ENCODE measurements at places on chromosomes 3 and 15.

- DNase-seq = no peak
Observed at GRCh38 chr15:94446441-94446840, 215.1 kb downstream of the MCTP2 start.

DNA sequence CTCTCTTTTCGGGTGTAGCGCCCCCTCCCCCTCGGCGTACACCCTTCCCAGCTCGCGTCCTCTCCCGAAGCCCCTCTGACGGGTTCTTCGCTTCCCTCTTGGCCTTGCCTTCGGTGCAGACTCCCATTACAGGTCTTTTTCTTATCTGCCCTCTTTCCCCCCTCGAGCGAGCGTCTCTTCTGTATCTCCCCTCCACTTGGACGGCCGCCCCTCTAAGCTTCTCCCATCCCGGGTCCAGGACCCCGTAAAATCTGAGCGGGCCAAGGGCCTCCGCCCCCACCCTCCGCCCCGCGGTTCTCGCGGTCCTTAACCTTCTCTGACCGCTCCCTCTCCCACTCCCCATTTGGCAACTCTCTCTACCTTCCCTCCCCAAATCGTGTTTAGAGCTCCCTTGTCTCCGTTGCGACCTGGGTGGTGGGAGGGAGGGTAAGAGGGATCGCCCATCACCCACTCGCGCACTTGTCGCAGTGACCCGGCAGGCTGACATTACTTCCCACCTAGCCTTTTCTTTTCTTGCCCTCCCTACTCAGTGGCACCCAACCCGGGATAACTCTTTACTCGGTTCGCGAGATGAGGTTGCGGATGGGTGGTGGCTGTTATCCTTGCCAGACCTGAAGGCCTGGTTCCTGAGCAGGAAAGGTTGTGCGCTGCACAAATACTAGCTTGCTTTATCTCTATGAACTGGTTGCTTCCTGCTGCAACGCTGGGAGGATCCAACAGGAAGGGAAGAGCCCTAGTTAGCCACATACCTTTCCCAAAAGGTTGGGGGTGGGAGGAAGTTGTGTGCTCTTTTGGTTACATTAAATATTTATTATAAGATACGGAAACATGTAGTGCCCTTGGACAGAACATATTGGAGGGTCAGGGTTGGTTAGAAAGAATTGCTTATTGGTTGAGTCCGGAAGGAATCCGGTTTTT lies 922 bp downstream of the RAB11A start:
- DNase-seq = no peak

GRCh38 chr3:186320862-186321568 lies 41.0 kb downstream of the DGKG start:
- no peak for DNase-seq

- no peak for DNase-seq
Observed at GRCh38 chr3:157045238-157045850, 114.6 kb downstream of the CCNL1 start.

DNA sequence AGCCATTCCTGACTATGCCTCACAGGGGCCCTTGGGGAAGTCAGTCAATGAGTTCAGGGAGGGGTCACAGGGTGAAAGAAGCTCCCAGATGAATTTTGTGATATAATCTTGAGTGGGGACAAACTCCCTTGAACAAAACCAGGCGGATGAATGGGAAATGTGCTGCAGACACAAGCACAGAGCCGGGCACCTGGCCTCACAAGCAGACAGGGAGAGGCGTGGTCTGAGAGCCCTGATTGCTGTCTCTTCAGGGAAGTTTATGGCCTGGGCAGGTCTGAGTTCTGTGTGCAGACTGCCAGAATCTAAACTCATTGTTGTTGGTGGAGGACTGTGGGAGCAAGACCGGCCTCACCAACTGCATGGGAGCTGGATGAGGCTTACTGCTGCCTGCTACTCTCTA lies 591.8 kb downstream of the EPHA3 start:
- no peak for DNase-seq

- no peak for DNase-seq
Observed at GRCh38 chr3:13549623-13550422, 898 bp downstream of the FBLN2 start.

DNA sequence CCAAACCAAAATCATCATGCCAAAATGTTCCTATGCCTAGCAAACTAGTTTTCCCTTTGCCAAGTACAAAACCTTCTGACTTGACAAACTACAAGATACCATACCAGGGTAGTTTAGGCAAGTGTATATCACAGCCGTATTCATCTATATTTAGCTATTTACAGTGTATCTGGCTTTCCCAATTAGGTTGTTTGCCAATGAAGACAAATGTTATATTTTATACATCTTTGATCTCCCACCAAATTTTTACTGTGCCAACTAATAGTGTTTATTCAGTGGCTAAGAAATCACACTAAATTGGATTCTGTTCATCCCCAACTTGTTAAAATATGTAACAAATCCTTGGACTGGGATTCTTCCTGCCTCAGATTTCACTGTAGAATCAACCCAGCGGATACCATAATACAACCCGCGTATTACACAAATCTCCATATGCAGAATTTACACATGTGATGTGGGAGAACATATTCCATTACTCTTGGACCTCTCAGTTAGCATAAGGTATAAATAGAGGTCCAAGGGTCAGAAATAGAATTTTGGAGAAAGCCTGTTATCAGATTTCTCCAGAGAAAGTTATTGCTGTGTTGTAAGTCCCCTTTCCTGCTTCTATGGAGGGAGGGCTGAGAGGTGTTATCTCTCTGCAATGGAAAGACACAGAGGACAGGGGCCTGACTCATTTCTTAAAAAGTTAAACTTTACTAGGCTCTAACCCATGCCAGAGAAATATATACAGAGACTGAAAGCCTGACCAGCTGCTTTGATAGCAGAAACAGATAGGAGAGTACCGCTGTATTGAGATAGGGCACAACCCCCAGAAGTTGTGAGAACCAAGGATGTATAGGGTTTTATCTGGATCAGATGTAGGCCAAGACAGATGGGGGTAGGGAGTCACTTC lies 467.0 kb downstream of the FGF12 start:
- no peak for DNase-seq

DNA sequence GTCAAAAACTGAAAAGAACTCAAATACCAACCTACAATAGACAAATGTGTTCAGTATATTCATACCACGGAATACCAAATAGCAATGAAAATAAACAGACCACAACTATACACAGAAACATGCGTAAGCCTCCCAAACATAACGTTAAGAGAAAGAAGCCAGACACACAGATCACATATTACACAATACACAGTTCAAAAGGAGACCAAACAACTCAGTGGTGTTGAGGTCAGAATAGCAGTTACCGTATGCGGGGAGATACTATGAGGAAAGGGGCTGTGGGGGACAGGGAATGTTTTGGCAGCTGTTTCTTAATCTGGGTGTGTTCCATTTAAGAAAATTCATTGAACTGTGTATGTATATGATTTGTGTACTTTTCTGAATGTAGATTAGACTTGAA lies 6.6 kb downstream of the OSBPL10 start:
- no peak for DNase-seq

DNA sequence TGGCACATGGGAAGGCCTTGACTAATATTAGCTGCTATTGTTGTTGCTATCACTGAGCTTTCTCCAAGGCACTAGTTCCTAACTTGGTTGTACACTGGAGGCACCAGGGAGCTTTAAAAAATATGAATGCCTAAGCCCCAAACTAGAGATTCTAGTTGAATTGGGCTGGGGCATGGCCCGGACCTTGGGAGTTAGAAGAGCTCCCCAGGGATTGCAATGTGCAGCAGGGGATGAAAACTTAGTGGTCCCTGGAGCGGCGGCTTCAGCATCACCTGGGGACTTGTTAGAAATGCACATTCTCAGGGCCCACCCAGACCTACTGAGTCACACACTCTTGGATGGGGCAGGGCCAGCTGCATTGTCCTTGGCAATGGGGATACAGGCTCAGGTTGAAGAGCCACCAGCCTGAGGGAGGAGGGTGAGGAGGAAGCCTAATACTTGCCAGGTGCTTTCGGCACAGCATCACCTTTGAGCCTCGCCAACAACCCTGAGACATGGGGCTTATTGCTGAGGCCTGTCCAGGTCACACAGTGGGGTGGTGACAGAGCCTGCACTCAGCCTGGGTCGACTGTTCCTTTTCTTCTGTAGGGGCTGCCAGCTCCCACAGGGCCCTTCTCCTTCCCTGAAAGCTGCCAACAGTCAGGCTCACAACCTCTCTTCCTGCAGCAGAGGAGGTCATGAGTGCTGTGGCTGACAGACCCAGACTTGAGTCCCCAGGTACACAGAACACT lies 84.5 kb downstream of the ATP2B2 start:
- DNase-seq = no peak

DNA sequence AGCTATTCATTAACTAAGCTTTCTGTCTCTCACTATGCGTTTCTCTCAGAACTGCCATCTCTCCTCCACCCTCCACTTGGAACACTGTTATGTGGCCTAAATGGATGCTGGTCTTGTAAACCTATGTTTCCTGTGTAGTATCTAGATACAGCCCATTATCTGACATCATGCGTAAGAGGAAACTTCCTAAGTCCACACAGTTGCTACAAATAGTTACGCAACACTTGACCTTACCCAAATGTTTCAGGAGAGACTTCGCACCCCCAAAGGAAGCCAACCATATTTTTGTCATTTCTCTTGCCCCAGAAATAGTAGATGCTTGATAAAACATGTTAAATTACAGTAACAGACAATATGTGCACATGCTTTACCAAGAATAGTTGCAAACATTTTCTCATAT lies 87.2 kb upstream of the TPRG1 start:
- DNase-seq = no peak

DNA sequence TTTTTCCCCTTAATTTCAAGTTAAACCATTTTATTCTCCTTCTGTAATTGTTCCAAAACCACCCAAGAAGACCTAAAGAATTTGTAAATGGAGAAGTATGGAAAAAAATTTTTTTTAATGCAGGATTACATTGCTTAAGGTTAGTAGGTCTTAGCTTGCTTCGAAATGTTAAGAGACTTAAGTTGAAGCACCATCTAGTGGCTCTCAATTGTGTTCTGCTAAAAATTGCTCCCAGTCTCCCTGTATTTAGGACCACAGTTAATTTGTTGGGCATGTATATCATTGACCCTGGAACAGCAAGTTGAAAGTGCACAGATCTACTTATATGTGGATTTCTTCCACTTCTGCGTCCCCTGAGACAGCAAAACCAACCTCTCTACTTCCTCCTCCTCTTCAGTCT lies 32.4 kb downstream of the CD200R1L start:
- DNase-seq = no peak

- no peak for DNase-seq
Observed at GRCh38 chr3:126931806-126932187, 51.1 kb upstream of the PLXNA1 start.

DNA sequence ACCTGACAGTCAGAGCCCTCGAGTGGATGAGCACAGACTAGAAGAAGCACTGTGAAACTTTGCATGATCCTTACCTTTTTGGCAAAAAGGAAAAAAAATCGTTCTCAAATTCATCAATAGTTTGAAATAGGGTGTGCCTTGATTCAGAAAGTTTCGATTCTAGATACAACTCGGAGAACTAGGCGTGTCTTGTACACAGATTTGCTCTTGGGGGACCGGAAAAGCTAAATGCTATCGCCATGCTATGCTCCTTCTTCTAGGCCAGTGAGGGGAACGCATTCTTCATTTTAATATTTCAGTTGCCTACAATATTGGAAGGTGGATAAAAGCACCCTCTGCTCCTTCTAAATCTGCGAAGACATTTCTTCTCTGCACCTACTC lies 25.0 kb downstream of the CD86 start:
- DNase-seq = no peak

DNA sequence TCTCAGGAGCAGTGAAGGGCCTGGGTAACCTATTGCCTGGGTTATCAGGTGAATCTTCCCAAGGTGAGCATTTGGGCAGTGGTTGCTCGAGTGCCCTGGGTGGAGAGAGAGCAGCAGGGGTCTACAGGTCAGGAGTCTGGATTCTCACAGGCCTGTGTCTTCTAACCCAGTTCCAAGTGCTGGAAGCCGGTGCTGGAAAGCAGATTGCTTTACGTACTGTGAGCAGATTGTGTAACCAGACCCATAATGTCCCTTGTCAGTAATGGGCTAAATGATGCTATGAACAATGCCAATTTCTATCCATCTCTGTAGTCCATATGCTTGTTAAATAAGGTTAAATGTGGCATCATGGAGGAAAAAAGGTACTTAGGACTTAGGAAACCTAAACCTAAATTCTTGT lies 106.5 kb downstream of the TPRG1 start:
- no peak for DNase-seq

DNA sequence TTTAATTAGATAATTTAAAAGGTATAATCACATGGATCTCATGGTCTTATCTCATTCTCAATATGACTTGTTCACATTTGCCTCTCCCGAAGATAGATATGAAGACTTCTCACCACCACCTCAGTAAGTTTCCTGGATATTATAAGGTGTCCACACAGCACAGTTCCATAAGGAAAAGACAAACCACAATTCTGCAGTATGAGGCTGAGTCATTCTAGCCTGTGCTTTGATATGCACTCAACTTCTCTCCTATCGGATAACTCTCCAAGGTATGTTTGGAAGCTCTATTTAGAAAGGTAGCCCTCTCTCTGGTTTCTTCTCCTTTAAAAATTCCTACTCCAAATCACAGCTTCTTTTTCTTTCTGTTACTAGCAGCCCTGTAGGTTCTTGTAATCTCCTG lies 612.8 kb downstream of the ZPLD1 start:
- DNase-seq = no peak

DNA sequence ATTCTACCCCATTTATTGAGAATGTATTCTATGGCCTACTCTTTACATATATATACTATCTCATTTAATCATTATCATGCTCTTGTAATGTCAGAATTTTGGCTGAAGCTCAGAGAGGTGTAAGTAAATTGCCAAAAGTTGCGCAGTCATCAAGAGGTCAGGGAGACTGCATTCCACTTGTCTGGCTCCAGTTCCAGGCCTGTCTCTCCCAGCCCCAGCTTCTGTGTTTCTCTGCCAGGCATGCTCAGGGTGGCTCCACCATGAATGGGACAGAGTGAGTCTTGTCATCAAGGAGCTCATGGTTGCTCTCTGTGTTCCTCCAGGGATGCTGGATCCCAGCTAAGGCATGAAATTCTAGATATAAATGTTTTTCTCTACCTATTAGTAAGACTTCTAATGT lies 635.1 kb upstream of the MDFIC2 start:
- DNase-seq = no peak

- DNase-seq = no peak
Observed at GRCh38 chr3:24450160-24450907, 44.3 kb downstream of the THRB start.

GRCh38 chr3:29936054-29936453 lies 655.2 kb downstream of the RBMS3 start:
- DNase-seq = no peak

GRCh38 chr15:55238877-55239276 lies 42.1 kb upstream of the RSL24D1 start:
- no peak for DNase-seq

- DNase-seq = no peak
Observed at GRCh38 chr3:126356373-126357264, 589 bp downstream of the KLF15 start.

GRCh38 chr15:96327155-96327741 lies 3.3 kb upstream of the NR2F2 start:
- no peak for DNase-seq

GRCh38 chr3:188294823-188295487 lies 141.0 kb downstream of the LPP start:
- DNase-seq = no peak

- DNase-seq = no peak
Observed at GRCh38 chr3:120302361-120302760, 17.3 kb upstream of the GPR156 start.

All from GM12892 (cell line).